ENCODE measurements at places on chromosomes 12 and 14.

- no peak for DNase-seq
These were observed 400.2 kb downstream of the TMEM121 start for GRCh38 chr14:105926373-105927095.

GRCh38 chr14:37593511-37594237 is 1.4 kb downstream of the FOXA1 start:
- no peak for DNase-seq

- no peak for DNase-seq
These were observed 345.6 kb downstream of the PAWR start for GRCh38 chr12:79344855-79345847.

DNA sequence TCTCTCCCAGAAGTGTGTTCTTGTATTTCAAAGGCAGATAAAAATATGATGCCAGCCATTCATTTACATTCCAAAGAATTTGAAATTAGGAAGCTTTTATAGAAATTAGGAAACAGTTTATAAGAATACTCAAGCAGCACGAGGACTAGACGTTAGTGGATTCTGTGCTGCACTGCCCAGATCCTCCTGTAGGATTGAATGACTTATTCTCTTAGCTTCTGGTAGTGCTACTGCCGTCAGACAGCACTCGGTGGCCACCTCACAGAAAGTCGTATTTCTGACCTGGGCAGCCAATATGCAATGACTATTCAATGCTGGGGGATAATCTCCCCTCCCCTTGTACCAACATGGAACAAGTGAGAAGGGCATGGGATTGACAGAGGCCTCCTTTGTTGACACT is 326.4 kb downstream of the RPL10L start:
- no peak for DNase-seq

GRCh38 chr14:20631023-20631879 is 10.2 kb downstream of the OR6S1 start:
- peak; percentile 40 for DNase-seq

- DNase-seq = no peak
These were observed 18.1 kb downstream of the DHRS2 start for GRCh38 chr14:23654231-23654630.

DNA sequence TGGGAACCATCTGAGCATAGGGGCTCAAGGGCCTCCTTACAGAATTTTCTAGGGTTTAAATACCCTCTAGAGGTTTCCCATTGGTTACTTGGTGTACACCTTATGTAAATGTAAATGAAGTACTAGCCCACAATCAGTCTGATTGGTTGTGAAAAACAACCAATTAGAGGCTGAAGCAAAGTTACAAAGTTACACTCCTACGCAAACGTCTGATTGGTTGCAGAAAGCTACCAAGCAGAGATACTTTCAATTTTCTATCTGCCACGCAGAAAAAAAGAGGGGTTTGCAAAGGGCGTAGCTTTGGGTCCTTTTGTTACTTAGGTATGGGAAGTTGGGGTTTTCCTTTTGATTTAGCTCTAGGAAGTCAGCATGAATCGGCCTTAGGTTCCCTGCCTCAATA is 1.8 kb upstream of the TMEM19 start:
- peak; percentile 42 for DNase-seq

GRCh38 chr14:60328583-60328982 is 79.6 kb downstream of the PPM1A start:
- DNase-seq = no peak

DNA sequence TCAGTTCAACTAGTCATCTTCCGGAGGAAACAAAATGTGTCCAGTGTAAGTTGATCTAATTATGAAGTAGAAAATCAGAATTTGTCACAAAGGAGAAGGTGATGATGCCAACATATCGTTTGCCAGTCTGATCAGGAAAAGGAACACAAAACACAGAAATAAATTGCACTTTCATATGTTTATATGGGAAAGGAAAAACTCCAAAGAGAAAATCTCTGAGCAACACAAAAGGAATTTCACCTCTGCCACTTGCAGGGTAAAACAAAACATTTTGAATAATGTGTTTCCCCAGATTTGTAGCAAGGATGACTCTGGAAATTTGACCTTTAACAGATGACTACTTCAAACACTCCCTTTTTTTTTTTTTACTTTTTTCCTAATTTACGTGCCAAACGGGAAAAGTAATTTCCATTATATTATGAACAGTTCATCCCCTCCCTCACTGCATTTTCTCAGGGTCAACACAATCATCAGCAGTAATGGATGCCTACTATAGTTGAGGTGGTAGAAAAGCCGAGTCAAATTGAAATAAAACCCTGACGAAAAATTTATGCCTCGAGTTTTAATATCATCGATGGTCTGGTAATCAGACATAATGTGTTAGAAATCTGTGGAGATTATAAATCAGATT is 25.6 kb downstream of the MGAT4C start:
- no peak for DNase-seq

DNA sequence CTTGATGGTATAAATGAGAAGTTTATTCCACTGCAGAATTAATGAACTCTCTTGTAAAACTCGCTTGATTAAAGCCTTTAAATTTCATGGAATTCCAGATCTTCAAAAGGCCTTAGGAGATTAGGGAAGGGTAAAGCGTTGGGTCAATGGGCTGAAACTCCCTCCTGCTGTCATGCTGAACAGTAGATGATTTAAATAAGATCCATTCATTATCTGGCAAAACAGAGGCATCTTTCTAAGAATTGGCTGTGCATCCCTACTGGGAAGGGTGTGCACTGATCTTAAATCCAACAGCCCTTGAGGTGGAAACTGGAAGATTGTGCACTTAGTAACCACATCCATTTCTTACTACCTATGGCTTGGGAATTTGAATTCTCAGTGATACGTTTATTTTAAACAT is 56.0 kb downstream of the PLCZ1 start:
- no peak for DNase-seq

GRCh38 chr12:6378709-6379472 is 3.5 kb upstream of the SCNN1A start:
- DNase-seq = no peak

- DNase-seq = no peak
These were observed 165.2 kb upstream of the OTX2 start for GRCh38 chr14:56975521-56975920.

DNA sequence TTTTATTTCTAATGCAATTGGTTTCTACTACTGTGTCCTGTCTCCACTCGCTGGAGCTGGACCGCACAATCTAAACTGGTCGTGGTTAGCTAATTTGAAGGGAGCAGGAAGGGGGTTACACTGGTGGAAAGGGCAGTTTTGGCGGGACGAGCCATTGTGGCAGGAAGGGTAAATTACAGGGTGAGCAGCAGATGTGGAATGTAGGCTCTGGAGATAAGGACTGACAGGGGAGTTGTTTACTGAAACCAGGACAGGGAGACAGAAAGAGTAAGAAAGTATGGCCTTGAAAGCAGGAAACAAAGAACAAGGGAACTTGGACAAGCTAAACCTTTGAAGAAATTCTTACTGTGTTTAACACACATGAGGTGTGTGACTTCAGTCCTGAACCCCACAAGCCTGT is 147.8 kb downstream of the ATXN7L3B start:
- no peak for DNase-seq

DNA sequence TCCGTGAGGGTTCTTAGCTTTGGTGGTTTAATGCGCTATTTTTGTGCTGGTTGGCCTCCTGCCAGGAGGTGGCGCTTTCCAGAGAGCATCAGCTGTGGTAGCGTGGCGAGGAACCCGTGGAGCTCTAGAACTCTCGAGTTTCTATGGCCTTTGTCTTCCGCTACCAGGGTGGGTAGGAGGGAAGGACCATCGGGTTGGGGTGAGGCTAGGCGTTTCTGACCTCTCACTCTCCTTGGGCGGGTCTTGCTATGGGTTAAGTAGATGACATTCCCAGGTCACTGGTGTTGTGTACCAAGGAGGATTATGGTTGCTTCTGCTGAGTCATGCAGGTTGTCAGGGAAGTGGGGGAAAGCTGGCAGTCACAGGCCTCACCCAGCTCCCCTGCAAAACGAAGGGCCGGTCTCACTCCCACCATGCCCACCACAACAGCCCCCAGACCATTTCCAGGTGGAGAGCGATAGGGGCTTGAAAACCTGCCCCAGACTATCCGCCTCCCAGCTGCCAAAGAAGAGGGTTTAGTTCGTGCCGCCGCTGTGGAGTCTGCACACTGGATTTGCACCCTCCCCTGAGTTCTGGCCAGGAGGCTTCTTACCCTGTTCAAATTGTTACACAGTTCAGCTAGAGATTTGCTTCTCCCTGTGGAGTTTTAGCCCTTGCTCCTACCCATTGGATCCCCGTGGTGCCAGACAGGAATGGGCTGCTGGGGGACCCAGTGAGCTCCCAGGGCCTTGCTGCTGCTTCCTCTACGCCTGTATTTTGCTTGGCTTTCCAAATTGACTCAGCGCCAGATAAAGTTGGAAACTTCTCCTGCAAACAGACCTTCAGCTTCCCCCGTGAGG is 21.9 kb downstream of the RNFT2 start:
- no peak for DNase-seq

- peak; percentile 79 for DNase-seq
These were observed 8.7 kb upstream of the TESPA1 start for GRCh38 chr12:54993181-54993835.

GRCh38 chr12:117622741-117623140 is 261.3 kb upstream of the NOS1 start:
- no peak for DNase-seq

- DNase-seq = peak; percentile 95
These were observed 217.4 kb upstream of the RTL1 start for GRCh38 chr14:101120641-101121507.

- DNase-seq = peak; percentile 45
These were observed 98.1 kb downstream of the NCOR2 start for GRCh38 chr12:124469193-124469888.

DNA sequence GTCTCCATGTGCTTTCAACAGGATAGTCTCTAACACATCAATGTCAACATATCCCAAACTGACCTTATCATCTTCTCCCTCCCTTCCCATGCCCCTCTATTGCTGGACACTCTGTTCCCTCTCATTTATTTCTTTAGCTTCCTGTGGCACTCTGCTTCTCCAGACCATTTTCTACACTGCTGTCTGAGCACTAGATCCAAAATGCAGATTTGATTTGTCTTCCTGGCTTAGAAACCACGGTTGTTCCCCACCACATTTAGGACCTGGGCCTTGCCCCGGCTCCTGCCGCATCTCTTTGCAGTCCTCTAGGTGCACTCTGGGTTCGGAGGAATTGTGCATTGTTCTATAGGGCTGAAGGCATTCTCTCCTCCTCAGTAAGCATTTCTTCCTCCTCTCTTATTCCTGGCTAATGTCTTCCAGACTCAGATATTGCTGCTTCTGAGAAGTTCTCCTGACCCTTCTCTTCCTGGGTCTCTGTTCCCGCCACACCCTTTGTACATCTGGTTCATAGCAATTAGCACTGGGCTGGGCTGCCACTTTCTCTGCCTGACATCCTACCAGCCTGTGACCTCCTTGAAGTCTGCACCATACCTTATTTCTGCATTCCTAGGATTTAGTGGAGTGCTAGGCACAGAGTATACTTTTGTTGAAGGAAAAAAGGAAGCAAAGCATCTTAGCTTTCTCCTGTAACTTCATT is 13.9 kb downstream of the ARG2 start:
- DNase-seq = no peak

GRCh38 chr12:52419656-52420055 is 13.5 kb upstream of the KRT82 start:
- DNase-seq = no peak

DNA sequence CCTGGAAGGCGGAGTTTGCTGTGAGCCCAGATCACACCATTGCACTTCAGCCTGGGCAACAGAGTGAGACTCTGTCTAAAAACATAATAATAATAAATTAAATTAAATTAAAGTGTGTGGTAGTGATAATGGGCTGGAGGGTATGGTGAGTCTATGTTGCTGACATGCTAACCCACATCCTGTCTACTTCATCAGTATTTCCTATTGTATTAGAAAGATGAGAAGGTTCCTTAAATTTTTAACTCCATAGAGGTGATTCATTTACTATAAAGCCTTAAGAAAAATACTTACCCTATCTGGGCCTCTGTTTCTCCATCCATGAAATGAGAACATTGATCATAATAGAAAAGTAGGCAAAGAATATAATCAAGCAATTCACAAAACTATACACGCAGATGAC is 280.5 kb downstream of the FBXL14 start:
- no peak for DNase-seq

DNA sequence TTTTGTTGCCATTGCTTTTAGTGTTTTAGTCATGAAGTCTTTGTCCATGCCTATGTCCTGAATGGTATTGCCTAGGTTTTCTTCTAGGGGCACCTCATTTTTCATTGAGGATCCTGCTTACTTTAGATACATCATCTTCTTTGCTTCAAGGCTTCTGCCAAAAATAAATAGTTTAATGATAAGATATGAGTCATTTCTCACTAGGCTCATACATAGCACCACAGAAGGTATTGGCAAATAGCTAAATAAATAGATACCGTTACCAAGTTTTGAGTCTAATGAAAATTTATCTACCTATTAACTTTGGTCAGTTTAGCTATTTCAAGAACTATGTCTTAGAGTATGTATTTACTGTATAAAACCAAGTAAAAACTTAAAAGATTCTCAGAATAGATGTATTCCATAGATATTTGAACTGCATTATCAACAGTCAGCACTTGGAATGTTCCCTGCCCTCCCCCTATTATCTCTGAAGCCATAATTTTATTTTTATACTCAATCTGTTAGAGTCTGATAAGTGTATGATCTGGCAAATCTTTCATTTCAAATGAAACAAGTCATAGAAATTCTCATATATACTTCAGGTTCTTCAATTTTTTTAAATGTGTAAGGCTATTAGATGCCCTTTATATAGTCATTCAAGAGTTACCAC is 310.2 kb downstream of the CCDC91 start:
- no peak for DNase-seq

DNA sequence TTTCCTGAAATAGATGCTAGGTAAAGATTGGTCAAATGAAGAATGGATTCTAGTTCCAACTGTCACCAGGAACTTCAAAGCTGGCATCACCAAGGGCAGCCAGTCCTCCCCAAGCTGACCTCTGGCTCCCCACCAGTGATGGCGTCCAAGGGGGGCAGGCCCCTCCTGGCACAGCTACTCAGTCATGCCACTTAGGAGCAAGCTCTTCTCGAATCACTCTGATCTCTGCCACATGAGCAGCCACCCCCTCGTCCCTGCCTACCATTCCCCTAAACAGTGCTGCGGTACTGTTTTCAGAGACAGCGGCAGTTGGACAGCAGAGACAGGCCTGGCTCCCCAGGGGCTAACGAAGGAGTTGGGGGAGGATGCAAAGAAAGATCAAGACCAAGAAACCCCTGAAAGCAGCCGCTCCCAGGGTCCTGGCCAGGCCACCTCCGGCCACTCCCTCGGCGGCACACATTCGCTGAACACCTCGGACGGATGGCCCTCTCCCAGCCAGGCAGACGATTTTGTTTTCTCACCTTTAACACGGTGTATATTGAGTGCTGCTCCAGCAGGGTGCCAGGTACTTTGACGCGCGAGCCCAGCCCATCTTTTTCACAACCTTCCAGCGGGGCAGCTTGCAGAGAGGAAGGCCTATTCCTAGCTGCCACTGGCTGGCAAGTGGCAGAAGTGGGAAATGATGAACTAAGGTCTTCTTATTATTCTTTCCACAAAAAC is 47.4 kb downstream of the ARL6IP4 start:
- no peak for DNase-seq

- no peak for DNase-seq
These were observed 379.1 kb downstream of the NELL2 start for GRCh38 chr12:44497044-44497443.
